ENCODE measurements at places on chromosomes 3 and 15.
A peak's percentile ranks its signal among the peaks of the same experiment; 100 is the strongest.

DNA sequence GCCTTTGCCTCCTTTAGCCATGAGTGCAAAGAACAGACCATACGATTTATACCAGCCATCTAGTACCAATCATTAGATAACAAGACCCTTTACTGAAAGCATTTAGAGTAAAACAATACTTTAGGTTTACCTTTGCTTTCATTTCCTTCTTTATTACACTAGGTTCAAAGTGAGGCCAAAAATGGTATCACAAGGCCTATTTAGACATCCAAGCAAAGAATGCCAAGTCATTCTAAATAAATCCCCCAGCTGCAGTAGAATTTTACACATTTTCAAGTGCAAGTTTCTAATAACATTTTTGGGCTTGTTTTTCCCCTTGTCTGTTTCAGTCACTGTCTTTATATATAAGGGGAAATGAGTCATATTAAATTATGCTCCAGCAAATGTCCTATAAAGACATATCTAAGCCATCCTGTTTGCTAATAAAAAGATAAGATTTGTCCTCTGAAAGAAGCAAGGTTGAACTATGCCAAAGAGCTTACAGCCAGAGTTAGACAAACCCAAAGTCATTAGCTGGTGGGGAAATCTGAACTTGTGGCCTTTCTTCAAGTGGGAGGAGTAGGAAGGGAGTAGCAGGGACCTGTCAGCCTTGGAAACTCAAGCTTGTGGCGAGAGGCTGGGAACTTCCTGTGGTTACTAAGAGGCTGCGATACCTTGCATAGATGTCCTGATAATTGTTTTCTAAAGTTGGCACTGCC lies 232.7 kb downstream of the MECOM start:
- peak; percentile 43 for DNase-seq

- DNase-seq, result no peak
These were observed 34.8 kb upstream of the RAB6B start for GRCh38 chr3:133930341-133930933.

DNA sequence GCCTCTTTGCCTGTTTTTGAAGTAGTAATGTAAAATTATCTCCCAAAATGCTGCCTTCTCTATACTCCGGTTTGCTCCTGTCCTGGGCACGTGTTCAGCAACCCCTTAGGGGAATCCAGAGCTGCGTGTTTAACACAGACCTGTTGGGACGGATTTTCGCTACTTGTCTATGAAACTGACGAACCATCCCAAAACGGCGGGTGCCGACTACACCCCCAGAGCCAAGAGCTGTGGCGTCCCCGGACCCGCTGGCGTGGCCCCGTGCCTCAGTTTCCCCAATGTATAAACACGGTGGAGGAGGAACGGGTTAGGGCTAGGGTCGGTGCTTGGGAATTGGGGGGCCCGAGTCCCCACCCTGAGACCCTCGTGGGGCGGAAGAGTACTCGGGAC lies 473 bp downstream of the FHIT start:
- DNase-seq, result no peak

DNA sequence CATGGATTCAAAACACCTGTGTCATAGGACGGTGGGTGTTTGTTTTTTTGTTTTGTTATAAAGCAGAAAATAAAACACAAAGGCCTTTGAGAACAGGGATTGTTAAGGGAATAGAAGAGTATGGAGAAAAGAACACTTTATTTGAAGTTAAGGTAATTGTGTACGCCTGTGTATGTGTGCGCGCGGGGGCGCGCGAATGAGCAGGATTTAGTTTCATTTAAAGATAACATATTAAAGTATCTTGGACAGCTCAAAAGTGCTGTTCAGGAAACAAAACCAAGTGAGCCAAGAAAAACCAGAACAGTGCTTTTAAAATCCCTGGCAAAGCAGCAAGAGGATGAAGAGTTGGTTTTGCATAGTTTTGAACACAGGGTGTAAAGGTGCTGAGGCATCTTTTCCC lies 1.9 kb downstream of the CPNE4 start:
- no peak for DNase-seq

DNA sequence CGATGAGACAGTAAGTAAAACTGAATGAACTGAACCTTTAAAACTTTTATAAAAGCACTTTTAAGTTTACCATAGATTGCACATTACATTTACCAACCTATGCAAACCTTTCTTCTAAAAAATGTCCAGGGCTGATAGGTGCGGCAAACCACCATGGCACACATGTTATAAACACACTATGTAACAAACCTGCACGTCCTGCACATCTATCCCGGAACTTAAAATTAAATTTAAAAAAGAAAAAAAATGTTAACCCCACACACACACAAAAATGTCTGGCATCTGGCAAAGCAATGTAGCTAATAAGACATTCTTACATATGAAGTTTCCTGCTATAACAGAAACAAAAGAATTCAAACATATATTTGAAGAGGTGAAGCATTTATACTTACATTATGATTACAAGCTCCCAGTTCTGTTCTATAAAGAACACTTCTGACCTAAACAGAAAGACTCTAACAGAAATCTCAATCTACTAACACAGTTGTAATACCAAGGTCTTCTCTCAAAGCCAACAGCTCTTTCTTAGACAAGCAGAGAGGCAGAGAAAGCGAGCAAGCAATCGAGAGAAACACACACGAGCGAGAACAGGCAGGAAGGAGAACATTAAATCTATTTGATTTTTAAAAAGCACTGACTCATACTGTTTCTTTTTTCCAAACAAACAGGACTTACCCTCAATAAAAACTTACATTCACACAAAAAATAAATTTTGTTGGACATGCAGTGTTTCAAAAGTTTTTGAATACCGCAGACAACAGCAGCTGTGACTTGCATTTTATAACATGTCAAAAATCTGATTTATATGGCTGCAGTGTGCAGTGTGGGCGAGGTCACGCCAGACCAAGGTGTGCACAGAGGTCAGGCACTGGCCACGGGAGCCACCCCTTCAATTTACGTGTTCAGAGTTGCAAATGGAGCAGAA lies at the start of gene NRG4:
Gene NRG4, minus strand, starts transcription at position 798 of the 925 bp plus-strand sequence. CDS start 1,194 bp downstream, outside the sequence.
- no peak for DNase-seq

DNA sequence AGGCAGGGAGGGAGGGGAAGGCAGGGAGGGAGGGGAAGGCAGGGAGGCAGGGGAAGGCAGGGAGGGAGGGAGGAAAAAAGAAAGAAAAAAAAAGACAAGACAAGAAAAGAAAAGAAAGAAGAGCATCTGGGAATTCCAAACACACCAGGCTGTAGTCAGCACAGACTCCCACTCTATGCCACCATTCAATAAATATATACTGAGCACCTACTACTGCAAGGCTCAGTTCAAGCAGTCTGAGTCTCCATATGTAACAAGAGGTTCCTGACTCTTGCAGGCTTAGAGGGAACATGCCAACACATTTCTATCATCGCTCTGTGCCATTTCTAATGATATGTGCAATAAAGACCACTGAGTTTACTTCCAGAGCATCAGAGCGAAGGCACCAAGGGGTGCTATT lies 47.7 kb downstream of the ANXA2 start:
- no peak for DNase-seq

DNA sequence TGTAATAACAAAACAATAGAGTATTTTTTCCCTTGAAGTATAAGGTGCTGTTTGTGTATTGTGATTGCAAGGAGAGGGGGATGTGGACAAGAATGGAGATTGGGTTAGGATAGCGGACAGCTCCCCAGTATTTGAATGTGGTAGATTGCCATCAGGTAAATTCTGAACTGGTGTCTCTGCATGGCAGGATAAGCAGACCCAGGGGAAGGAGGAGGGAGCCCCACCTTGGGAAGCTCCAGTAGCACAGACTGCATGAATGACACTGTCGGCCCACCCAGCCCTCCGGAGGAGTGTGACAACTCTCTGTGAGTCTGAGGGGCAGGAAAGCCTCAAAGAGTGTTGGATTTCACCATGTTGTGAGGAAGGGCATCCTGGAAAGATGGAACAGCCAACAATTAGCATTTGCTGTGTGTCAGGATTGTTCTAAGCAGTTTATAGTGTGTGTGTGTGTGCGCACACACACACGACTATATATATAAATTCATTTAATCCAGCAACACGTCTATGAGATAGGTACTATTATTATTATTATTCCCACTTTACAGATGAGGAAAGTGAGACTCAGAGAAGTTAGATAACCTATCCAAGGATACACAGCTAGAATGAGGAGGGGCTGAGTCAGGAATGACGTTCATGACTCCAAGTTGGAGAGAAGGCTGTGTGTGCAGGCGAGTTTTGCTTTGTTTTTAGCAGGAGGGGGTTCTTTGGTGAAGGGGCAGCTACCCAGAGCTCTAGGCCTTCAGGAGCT lies 63.4 kb upstream of the LCTL start:
- no peak for DNase-seq

GRCh38 chr15:85380812-85381642 lies 624 bp downstream of the AKAP13 start:
- no peak for DNase-seq

- DNase-seq, result peak; percentile 98
These were observed 43.9 kb downstream of the HEG1 start for GRCh38 chr3:125011941-125012340.

GRCh38 chr15:42695527-42696071 lies 41.3 kb downstream of the CDAN1 start:
- DNase-seq, result no peak

GRCh38 chr15:80898040-80898439 lies 91.6 kb downstream of the MESD start:
- no peak for DNase-seq
